NCI-H748 treated with DMSO at 0.1 percent for 48 hours (cell line): ENCODE measurements at places on chromosomes 1 and 21.

DNA sequence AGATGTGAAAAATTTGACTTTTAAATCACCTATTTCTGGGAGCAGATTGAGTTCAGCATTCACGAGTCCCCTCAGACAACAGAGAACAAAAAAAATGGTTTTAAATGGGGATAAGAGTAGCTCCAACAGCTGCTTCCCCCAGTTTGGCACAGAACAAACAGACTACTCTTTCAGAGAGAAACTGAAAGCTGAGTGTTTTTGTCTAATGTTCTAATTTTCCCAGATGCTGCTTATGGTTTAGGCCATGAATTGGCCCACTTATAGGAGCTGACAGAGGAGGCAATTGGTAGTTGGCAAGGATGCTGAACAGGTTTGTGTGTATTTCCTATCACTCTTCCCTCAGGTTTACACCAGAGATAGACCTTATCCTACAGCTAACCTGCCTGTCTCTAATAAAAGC, 1637.4 kb upstream of the PRMT6 start:
- DNase-seq: no peak

DNA sequence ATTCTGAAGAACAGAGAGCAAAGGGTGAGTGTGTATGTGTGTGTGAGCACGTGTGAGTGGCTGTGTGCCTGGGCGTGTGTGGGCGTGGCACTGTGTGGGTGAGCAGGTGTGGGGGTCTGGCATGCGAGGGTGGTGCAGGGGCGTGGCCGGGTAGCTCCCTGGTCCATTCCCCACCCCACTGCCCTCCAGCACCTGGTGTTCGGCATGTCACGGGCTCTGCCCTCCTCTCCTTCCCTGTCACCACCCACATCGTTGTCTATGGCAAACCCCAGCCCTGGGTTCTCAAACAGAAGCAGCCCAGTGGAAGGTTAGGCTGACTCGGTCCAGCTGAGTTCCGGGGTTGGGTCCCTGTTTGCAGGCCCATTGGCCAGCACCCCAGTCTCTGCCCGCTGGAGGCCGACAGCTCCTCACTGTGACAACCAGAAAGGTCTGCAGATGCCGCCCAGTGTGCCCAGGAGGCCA, 39.8 kb downstream of the UBE2G2 start:
- DNase-seq: no peak

- no peak for DNase-seq
Measured at GRCh38 chr1:204760757-204761156, 75.2 kb upstream of the LRRN2 start.

DNA sequence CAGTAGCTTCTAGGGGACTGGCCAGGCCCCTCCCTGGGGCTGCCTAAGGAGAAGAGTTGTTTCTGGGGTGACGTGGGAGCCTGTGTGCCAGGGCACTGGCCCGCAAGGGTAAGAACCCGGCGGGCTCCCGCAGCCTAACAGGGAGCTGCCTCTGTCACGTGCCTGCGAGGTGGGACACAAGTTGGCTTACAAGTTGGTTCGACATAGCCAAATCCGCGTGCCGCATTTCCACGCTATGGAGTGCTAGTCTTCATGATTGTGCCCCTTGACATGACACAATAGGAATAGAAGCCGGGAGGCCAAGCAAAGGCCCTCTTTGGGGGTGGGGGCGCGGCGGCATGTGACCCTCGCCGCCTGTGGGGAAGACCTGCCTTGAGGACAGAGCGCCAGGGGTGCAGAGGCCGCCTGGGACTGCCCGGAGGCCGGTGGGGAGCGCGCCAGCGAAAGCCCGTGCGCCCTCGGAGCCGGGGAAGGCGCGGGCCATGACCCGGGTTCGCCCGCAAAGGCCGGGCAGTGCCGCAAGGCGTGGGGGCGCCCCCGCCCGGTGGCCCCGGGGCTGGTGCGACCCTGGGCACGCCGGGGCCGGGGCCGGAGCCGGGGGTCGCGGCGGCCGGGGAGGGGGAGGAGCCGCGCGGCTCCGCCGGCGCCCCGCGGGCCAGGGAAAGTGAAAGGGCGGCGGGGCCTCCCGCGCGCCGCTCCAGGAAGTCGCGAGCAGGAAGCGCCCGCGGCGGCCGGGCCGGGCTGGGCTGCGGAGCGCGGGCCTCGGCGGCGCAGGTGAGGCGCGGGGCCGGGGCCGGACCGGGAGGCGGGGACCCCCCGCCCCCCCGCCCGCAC, at the start of gene SLC37A1:
SLC37A1 (plus strand) TSS at position 702 of the 834 bp plus-strand sequence. CDS start 4,603 bp downstream, outside the sequence.
- no peak for DNase-seq

GRCh38 chr1:70487910-70488665, 77.0 kb downstream of the CTH start:
- peak; percentile 6 for DNase-seq

GRCh38 chr1:243253211-243253925, 1.7 kb downstream of the CEP170 start:
- no peak for DNase-seq

- DNase-seq: no peak
Measured at GRCh38 chr1:180198196-180198595, 31.9 kb upstream of the LHX4 start.

GRCh38 chr1:56495538-56495937, 83.8 kb downstream of the PLPP3 start:
- no peak for DNase-seq

GRCh38 chr1:42639116-42639515, 19.1 kb upstream of the PPIH start:
- DNase-seq: no peak
